Left ventricle myocardium inferior (tissue), 1 donor: ENCODE measurements at places on chromosomes 2 and 18.

DNA sequence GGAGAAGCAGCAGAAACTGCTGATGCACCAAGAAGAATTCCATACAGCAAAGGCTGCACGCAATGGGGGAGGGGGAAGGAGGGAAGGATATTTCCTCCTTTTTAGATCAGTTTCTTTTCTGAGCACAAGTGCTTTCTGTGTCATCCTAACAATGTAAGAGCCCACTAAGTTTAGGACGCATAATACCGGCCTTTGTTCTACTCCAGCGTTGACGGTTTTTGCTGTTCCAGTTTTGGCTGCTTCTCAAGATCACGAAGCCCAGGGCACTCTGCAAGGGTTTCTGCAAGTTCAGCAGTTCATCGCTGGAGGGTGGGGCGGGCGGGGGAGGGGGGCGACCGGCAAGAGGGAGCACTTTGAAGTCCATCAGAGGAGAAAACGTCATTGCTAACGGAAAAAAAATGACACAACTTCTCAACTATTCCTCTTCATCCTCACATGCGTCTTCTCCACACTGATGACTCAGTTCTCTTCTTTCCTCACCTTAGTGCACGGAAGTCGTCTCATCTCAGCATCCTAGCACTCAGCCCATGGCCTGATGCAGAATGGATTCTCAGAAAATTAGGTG is 8.7 kb downstream of the FAM178B start:
- DNase-seq: no peak

DNA sequence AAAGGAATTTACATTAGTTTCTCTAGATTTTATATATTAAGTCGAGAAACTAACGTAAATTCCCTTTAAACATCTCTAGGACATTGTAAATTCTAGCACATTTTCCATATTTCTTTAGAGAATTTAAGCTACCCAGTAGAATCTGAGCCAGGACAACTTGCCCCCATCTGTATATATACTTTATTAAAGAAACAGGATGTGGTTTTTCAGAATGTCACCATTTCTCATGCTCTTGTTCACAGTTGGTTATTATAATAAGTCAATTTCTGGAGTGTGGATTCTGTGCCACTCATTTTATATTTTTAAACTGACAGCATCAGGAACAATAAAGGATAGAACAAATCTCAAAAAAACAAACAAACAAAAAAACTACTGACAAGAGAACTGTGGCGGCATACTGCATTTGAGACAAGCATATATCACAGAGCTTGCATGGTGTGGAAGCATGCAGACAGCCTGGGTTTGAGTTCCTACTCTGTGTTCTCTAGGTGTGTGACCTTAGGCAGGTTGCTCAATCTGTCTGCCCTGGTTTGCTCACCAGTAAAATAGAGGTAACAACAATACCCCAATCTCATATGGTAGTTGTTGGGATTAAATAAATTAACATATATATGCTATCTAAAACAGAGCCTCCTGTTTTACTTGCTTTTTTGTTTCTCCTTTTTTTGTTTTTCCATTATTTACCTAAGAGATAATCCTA is 61.4 kb upstream of the DNER start:
- DNase-seq: no peak

GRCh38 chr18:74063023-74063422 is 84.6 kb downstream of the FBXO15 start:
- DNase-seq: no peak

GRCh38 chr2:197628043-197628500 is 47.3 kb downstream of the RFTN2 start:
- no peak for DNase-seq

DNA sequence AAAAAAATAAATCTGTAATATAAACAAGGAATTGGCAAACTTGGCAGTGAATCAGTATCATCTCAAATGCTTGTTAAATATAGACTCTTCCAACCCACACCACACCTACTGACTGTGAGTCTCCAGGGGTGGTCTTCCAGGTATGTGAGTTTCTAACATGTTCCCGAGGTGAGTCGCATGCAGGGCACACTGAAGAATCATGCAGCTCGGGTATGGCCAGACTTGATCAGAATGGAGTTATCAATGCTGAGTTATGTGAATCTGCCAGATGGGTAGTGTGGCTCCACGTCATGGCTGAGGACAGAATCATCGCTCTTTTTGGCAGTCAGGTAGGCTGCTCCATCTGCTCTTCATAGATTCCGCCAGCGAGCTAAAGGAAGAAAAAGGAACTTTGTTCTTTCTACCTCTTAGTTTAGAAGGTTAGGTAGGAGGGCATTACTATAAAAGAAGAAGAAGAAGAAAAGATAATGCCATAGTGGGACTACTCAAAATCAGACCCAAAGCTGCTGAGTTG is 1279.7 kb upstream of the ZEB2 start:
- DNase-seq: no peak

- no peak for DNase-seq
Observed at GRCh38 chr2:23525137-23525765, 140.3 kb downstream of the KLHL29 start.

DNA sequence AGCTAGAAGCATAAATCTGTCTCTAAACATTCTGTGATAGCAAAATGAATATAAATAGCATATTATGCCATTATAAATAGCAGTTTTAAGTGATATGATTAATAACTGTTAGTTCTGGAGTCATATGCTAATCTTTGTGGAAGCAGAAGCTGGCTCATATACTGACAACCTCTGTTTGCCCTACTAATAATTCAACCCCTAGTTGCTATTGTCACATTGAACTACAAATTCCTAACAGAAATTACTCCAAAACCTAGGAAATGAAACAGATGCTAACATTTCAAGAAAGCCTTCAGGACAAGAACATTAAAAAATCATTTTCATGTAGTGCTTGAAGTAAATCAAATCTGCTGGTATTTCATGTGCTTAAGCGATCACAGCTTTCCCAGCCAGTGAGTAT is 28.2 kb downstream of the CALCRL start:
- DNase-seq: no peak

DNA sequence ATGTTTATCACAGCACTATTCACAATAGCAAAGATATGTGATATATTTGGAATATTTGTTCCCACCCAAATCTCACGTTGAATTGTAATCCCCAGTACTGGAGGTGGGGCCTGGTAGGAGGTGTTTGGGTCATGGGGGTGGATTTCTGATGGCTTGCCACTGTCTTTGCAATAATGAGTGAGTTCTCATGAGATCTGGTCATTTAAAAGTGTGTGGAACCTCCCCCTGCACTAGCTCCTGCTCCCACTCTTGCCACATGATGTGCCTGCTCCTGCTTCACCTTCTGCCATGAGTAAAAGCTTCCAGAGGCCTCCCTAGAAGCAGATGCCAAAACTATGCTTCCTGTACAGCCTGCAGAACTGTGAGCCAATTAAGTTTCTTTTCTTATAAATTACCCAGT is 72.2 kb upstream of the DYNC1I2 start:
- DNase-seq: no peak

GRCh38 chr18:23107718-23108117 is 27.6 kb upstream of the CABLES1 start:
- DNase-seq: no peak

- DNase-seq: no peak
Observed at GRCh38 chr2:48851161-48851560, 95.6 kb upstream of the LHCGR start.

DNA sequence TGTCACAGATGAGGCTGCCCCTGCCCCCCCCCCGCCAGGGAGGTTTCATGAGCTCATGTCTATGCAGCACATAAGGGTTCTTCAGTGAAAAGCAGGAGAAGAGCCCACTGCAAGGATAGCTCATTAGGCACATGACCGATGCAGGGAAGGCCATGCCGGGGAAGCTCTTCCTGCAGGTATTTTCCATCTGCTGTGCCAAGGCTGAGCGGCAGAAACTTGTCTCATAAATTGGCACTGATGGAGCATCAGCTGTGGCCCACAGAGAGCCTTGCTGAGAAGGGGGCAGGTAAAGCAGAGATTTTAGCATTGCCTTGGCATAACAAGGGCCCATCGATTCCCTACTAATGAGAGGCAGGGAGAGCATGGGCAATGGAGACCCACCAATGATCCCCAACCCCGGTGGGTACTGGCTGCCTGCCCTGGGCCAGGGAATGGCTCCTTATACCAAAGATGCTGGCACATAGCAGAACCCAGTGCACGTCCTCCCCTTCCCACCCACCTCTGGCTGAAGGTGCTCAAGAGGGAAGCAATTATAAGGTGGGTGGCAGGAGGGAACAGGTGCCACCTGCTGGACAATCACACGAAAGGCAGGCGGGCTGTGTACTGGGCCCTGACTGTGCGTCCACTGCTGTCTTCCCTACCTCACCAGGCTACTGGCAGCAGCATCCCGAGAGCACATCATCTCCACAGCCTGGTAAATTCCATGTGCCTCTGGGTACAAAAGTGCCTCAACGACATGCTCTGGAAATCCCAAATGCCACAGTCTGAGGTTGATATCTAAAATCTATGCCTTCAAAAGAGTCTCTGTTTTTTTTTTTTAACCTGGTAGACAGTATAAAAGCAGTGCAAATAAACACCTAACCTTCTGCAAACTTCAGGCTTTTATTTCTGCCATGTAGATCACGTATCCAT is 41.4 kb downstream of the STEAP3 start:
- DNase-seq: no peak

DNA sequence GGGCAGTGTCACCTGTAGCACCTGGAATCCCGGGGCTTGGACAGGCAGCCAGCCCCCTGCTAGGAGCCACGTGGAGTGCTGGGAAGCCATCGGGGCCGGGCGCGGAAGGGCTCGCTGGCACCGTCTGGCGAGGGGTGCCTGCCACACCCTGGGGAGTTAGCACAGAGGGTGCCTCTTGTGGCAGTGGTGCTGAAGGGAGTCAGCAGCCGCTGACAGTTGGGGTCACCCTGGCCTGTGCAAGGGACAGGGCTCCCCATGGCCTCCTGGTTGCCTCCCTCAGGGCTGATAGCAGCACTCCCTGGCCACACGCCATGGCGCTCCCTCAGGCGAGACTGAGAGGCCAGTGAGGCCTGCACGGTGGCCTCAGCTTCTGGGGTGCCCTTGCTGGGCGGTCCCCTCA is 13.9 kb upstream of the D2HGDH start:
- DNase-seq: no peak

GRCh38 chr2:34533585-34534183 is 934.6 kb upstream of the FAM98A start:
- DNase-seq: no peak

- no peak for DNase-seq
Observed at GRCh38 chr2:3966470-3966869, 263.1 kb downstream of the DCDC2C start.

DNA sequence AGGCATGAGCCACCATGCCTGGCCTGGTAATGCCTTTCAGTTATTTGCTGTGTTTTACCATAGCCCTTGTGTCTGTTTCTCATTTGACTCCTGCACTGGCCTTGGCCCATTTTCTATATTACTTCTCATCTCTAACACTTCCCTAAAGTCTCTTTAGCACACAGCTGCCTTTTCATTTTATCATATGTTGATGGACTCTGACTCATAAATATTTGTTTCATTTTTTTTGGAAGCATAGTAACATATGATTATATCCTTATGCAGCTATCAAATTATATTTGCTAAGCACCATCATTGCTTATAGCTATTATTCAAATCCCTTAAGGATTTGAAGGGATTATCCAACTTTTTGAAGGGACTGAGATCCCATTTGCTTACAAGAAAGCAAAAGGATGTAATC is 320.3 kb downstream of the GPD2 start:
- DNase-seq: no peak

DNA sequence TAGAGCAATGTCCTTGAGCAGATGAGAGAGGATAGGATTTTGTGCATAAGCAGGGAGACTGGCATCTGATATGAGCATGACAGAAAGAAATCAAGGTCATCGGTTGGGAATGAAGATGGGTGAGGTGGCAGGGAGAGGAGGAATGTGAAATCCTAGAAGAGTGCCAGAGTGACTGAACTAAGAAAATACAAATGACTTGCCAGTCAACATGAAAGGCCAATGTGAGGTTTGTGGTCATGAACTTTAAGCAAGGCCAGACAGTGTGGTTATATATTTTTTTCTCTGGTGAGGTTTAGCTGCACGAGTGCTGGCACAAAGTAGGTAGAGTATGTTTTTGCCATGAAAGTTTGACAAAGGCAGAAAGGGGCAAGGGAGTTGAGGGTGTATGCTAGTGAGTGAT is 21.2 kb downstream of the QPCT start:
- no peak for DNase-seq

DNA sequence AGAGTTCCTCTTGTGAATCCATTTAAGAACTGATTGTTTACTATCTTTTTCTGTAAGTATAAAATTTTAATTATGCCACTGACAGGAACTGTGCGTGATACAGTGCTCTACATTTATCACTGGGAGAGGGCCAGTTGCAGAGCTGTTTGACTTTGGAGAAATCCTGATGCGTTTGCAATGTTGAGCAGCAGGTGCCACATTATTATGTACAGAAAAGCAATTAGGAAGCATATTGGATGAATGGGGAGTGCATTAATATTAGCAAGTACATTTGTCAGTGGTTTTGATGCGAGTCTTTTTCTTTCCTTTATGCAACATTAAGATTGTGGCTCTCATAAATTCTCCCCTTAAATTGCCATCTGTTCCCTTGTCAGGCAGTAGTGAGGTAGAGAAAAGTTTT is 302.3 kb upstream of the FANCL start:
- no peak for DNase-seq
